ENCODE measurements at places on chromosomes 2 and 18. TPM values are rescaled to one million over a fixed set of nuclear protein-coding genes. Genes with fewer than 3 reads are reported as not detected.

DNA sequence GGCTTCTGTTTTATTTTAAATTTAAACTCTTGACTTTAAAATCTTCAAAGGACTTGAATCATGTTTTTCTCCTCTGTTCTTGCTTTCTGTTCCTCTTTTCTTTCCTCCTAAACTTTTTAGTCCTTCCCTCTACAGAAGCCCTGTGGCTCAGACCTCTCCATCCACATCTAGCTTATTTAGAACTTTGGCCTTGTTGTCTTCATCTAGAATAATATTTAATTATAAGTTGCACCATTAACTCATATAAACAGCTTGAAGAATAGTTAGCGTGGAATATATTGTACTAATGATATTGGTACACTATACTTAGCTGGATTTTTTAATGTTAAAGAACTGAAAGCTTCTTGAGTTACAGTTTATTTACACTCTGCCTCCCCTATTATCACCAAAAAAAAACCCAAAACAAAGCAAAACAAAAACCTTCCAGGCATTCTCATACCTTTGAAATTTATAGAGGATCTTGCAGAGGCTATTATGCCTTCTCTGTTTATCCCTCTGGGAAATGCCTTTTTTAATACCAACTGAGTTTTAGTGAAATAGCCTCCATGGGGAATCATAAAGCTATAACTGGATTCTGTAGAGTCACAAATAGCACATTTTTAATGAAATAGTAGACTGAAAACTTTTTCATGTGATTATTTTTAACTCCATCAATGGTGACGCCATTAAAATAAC lies 9.2 kb upstream of the CCDC141 start:
- DNase-seq, result no peak

- DNase-seq, result no peak
Measured at GRCh38 chr18:29377346-29377745, 1200.4 kb upstream of the CDH2 start.

DNA sequence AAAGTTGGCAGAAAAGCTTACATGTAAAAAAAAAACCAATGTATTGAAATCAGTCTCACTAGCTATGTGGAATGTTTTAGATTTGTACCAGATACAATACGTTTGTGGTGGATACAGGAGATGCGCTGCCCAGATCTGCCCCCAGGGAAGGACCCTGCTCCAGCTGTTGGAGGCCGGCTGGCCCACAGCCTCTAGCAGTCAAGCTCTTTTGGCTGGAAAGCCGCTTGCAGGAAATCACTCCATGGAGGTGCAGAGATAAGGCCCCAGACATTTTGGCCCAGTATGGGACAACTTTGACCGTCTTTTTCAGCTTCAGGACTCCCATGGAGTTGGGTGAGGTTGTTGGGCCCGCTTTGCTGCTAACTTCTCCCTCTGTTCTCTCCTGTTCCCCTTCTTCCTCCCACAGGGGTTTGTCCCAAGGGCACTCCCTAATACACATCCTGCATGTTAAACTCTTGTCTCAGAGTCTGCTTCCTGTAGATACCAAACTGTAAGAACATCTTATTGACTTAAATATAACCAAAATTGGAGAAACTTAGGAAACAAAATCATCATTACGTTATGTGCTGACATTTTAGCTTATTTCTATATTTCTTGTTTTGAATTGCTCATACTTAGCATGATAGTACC lies 1.7 kb upstream of the QPCT start:
- no peak for DNase-seq

GRCh38 chr18:31407649-31408048 lies 31.1 kb downstream of the DSG4 start:
- no peak for DNase-seq

DNA sequence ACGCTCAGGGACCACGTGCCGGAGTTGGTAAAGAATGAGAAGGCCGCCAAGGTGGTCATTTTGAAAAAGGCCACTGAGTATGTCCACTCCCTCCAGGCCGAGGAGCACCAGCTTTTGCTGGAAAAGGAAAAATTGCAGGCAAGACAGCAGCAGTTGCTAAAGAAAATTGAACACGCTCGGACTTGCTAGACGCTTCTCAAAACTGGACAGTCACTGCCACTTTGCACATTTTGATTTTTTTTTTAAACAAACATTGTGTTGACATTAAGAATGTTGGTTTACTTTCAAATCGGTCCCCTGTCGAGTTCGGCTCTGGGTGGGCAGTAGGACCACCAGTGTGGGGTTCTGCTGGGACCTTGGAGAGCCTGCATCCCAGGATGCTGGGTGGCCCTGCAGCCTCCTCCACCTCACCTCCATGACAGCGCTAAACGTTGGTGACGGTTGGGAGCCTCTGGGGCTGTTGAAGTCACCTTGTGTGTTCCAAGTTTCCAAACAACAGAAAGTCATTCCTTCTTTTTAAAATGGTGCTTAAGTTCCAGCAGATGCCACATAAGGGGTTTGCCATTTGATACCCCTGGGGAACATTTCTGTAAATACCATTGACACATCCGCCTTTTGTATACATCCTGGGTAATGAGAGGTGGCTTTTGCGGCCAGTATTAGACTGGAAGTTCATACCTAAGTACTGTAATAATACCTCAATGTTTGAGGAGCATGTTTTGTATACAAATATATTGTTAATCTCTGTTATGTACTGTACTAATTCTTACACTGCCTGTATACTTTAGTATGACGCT lies 5.8 kb downstream of the MYCN start:
- DNase-seq, result no peak

DNA sequence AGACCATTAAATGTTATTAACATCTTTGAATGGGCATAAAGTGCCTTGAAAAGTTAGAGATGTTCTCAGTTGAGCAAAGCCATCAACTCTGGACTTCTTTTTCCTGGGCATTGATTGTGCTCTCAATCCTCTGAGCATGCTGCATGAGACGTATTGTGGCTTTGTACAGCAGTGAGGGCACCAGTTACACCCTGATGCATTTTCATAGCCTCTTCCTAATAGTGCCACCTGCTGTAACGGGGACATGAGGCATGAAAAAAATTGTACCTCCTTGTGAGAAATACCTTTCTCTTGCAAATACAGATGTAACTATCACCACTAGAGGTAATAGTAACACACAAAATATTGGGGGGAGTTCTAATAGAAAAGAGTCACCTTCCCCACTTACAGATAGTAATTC lies 697.5 kb downstream of the TMEM182 start:
- DNase-seq, result no peak

DNA sequence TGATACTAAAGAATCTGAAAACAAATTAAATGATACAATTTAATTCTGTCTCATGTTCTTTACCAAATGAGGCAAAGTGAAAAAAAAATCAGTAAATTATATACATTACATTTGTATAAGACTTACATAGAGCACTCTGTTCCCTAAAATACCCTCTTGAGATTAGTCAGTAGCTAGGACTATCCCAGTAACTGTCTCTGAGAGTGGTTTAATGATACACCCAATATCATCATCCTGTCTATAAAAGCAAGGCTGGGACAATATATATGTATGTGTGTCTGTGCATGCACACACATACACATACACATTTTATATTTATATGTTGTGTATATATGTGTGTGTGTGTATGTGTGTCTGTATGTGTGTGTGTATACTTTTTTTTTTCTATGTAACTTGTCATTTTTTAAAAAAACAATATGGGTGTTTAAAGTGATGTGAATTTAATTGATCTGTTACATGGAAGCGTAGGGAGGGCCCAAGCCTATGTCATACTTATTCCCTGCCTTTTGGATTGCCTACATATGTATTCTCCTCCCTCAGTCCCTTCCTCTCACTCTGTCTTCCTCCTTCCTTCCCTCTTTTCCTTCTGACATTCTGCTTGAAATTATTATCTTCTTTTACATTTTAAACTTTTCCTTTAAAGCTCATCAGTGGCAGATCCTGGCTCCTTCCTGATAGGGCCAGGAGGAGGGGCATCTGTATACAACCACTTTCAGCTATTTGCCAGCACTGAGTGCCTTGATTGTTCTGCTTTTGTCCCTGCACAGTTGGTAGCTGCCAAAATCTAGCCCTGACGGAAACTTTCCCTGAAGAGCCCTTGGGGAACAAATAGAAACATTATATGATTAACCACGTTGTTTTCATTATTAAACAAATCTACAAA lies 6.8 kb downstream of the ASXL3 start:
- DNase-seq, result no peak

GRCh38 chr2:17520761-17521160 lies 2.5 kb upstream of the RAD51AP2 start:
- DNase-seq, result no peak

GRCh38 chr2:169362118-169362893 lies at the start of gene LRP2:
LRP2 (minus strand) TSS chr2:169362534; CDS start chr2:169362399, 135 bp downstream.
- DNase-seq, result peak; percentile 5

GRCh38 chr2:141555876-141556470 lies 574.8 kb downstream of the LRP1B start:
- DNase-seq, result no peak

GRCh38 chr2:121368836-121369235 lies 83.8 kb upstream of the TFCP2L1 start:
- DNase-seq, result no peak

DNA sequence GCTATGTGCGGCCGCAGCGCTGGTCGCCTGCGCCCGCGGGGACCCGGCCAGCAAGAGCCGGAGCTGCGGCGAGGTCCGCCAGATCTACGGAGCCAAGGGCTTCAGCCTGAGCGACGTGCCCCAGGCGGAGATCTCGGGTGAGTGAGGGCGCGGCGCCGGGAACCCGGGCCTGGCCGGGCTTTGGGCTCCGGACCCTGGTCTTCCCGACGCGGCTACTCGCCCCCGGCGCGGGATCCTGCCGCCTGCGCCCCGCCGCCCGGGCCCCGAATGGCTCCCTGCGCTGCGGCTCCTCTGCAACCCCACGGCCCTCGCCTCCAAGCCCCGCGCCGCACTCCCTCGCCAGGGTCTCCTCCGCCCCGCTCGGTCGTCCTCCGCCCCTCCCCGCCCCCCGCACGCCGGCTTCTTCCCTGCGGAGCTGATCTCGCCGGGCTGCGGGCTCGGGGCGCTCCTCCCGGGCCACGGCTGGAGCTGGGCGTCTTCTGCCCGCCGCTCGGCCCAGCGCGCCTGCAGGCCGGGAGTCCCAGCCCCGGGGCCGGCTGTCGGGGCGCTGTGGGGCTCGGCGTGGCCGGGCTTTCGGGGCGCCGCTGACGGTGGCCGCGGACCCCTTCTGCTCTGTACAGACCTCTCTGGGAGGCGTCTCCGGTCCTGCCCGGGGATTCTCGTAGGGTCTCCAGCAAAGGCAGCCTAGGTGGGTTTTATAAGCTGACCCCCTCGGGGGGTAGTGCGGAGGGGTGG lies 652 bp downstream of the GPC1 start:
- no peak for DNase-seq

DNA sequence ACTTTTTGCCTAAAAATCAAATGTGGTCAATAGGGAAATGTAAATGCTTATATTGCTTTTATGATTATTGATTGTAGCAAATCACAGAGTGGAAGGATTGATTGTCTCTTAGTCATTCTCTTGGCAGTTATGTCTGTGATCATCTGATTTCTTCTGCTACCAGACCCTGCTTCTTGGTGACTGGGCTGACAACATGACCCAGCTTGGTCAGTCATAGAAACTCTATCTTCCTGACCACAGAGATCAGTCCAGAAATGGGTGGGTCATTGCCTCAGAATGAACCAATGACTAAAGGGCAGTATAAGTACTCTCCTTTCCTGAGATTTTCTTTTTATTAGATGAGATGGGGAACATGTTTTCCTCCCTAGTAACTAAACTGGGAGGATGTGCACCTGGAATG lies 87.6 kb downstream of the MAIP1 start:
- DNase-seq, result peak; percentile 17

- DNase-seq, result peak; percentile 75
Measured at GRCh38 chr2:241771286-241772062, 5.1 kb upstream of the GAL3ST2 start.

DNA sequence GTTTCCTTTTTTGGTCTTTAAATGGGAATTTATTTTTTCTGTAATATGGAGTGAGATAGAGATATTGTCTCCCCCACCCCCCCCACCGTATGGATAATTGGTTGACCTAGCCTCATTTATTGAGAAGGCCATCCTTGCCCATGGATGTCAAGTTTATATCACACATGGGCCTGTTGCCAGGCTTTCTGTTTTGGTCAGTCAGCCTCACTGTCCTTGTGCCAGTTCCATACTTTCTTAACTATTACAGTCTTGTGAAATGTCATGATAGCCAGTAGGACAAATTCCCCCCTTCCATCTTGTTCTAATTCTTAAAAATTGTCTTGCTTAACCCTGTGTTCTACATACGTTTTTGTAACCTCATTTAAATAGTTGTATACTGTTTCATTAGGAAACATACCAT lies 12.5 kb downstream of the BABAM2 start:
- no peak for DNase-seq

DNA sequence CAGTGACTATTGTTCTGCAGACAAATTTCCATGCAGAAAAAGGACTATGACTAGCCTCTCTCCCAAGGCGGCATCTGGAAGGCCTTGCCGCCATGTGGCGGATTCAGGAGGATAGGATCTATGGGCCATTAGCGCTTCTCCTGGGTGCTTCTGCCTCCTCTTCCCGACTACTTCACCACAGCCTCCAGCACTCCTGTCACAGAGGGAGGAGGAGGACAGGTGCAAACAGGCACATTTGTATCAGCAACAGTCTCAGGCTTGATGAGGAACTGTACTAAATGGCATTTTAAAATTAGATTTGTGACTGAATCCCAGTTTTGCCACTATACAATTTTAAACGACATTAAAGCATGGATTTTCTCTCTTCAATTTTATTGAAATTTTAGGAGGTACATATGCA lies 114.9 kb downstream of the NOL10 start:
- DNase-seq, result no peak

GRCh38 chr2:230578106-230578505 lies 134.5 kb upstream of the CAB39 start:
- DNase-seq, result no peak

DNA sequence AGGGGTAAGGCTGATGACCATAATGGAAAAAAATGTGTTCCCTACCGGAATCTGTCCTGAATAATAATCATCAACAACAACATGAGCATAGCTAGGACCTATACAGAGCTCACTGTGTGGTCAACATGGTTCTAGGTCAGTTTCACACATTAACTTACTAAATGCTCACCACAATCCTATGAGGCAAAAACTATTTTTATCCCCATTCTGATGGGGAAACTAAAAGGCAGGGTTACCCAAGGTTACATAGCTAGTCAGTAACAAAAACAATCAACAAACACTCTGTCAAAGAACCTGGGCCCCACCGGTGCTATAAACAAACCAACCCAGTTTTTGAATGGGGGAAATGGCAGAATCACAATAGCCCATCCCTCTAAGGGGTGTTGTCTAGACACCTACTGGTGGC lies 40.1 kb downstream of the AOX1 start:
- no peak for DNase-seq

- DNase-seq, result peak; percentile 49
Measured at GRCh38 chr18:49249521-49249920, 210.9 kb downstream of the DYM start.

WNT6 gene
- total RNA-seq, result 3.9 TPM

LYG2 gene
- total RNA-seq, result not detected

ARL4C gene
- total RNA-seq, result 8.4 TPM

SNTG2 gene
- not detected for total RNA-seq

CCT4 gene
- 71.0 TPM for total RNA-seq

DSG4 gene
- total RNA-seq, result 0.24 TPM

TTN gene
- total RNA-seq, result 14.0 TPM

Data from umbilical cord (tissue), 2 donors.